Stimulated activated CD8-positive, alpha-beta memory T cell treated with anti-CD3 and anti-CD28 coated beads, Interleukin-15, amount 100 ng/mL, for 1 hour (primary cell): ENCODE measurements at places on chromosomes 1 and 21.

- no peak for DNase-seq
Observed at GRCh38 chr21:15445327-15445726, 284.5 kb upstream of the USP25 start.

GRCh38 chr21:18832950-18833349, 429.4 kb upstream of the TMPRSS15 start:
- DNase-seq = no peak

DNA sequence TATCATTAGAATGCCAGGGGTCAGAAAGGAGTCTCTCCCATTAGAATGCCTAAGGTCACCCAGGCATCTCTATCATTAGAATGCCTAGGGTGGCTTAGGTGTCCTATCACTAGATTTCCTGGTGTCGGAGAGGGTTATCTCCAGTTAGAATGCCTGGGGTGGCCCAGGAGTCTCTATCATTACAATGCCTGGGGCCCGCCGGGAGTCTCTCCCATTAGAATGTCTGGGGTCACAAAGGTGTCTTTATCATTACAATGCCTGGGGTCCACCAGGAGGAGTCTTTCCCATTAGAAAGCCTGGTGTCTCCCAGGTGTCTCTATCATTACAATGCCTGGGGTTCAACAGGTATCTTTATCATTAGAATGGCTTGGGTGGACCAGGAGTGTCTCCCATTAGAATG, 56.2 kb downstream of the RNF187 start:
- DNase-seq = no peak

DNA sequence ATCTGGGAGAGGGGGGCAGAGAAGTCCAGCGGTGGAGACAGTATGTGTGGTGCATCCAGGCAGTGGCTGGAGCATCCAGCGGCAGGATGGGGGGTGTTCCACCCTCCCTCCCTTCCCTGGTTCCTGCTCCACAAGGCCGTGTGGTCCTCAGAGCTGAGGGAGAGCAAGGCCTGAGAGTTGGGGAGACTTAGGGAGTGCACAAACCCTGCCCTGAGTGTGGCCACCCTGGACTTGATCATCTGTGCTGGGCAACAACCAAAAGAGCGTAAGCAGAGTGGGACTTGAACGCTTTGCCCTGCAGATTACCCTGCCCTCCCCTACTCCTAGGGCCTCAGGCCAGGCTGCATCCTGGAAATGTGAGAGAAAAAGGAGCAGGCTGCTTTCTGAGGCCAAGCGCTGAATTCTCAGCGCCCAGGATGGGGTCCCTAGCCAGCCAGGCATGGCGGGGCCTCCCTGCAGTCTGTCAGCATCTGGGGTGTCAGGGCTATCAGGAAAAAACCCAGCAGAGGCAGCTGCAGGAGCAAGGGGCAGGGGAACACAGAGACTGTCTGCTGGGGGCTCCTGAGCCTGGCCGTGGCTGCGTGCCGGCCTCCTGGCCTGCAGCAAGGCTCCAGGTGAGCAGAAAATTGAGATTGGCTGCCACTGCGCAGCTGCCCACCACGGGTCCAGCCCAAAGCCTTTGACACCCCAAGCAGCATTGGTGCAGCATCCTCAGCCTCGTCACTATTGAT, 266.2 kb downstream of the NPHP4 start:
- no peak for DNase-seq

DNA sequence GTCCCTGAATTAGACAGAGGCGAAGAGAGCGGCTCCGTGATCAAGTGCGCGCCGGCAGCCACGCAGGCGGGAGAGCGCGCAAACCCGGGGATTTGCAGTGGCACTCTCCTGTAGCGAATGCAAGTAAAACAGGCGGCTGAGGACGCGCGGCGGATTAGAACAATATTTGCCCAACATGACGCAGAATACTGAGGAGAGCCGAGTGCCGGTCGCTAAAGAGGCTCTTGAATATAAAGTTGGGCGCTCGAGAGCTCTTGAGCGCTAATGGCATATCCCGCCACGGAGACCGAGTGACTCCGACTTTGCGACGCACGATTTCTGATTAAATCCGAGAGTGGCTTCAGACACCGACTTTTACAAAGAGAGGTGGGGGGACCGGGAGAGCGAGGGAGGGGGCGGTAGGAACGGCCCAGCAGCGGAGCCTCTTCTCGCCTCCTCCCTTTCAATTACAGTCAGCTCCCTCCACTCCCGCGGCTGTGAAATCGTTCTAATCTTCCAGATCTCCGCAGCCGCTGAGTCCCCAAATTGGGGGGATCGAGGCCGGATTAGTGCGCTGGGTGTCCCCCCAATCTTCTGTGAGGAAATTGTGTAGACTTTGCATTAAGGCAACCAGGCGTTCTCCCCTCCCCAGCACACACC, 2.3 kb downstream of the PAX7 start:
- no peak for DNase-seq
